Stimulated activated CD4-positive, alpha-beta T cell treated with anti-CD3 and anti-CD28 coated beads, Interleukin-4, amount 100 ng/mL, for 48 hours (primary cell): ENCODE measurements at places on chromosomes 12 and 14.

DNA sequence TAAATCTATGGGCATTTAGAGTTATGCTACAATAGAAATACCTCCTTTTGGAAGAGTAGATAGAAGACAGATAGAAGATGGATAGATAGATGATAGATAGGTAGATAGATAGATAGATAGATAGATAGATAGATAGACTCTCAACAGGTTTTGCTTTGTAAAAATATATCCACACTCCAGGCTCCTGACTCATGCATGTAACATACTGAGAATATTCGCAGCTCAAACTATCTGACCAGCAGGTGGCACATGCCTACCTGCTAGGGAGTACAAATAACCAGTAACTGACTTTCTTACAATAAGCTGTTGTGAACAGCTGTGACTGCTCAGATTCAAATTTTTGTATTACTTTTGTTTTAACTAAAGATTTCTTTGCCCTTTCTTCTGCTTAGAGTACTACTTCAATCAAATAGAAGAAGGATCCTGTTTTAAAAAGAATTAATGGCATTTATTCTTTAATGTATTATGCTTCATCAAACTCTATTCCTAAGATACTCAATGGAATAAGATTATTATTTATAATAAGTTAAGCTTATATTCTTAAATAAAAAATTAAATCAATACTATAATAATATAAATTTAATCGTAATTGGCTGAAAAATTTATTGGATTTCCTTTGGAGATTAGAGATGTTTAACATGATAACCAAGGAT lies 15.8 kb upstream of the CPNE8 start:
- peak; percentile 26 for DNase-seq

DNA sequence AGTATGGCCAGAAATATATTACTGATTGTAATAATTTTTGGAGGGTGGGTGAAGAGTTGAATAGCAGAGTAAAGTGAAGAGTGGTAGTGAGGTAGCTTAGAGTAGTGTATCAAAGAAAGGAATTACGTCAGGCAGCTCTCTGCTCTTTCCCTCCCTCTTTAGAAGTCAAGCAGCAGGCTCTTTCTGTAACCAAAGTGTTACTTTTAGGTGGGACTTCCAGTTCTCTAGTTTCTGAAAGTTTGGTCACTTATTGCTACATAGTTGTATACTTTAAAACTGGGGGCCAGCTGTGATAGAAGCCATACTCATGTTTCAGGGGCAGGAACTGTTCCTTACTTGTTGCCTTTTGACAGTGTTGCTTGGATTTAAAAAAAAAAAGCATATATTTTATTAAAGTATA lies 30.6 kb downstream of the ATF7IP start:
- no peak for DNase-seq

GRCh38 chr14:87892763-87893162 lies 100.2 kb downstream of the GALC start:
- DNase-seq: no peak

GRCh38 chr14:39576258-39576657 lies 144.0 kb upstream of the FBXO33 start:
- no peak for DNase-seq

DNA sequence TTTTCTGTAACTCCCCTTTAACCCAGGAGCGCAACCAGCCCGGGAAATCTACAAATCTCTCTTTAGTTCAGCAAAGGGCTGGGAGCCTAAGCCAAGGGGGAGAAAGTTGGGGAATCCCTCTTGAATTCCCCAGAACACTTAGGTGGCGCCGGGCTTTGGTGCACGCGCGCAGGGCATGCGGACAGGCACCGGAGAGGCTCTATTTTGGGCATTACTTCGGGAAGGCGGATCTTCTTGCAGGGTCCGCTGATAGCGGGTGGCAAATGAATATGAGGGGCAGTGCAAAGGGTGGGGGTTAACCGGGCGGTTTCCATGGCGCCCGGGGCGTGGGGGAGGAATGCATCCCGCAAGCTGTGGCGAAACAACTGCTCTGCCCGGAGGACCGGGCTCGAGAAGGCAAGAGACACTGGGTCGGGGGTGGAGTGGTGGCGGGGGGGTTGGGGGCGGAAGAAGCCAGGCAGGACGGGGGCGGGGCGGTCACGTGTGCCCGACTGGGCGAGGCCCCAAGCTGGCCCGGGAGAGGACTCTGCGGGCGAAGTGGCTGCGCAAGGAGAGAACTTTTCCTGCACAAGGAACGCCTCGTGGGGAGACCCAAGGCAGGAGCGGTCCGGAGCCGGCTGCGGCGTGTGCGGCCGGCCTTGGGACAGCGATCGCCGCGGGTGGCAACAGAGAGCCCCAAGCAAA lies at the start of gene FLVCR2:
FLVCR2 (plus strand) TSS at position 519 of the 684 bp plus-strand sequence. CDS start 353 bp downstream, outside the sequence.
- peak; percentile 38 for DNase-seq

DNA sequence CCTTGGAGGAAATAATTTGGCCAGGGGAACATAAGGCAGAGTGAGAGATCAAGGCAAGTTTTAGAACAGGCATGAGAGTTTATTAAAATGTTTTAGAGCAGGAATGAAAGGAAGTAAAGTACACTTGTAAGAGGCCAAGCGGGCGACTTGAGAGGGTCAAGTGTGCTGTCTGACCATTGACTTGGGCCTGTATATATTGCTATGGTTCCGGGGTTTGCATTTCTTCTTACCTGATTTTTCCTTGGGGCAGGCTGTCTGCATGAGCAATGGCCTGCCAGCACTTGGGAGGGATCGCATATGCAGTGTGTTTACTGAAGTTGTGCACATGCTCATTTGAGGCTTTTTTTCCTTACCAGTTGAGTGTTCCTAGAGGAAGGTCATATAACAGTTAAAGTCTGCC lies 214.8 kb downstream of the FUT8 start:
- DNase-seq: no peak

DNA sequence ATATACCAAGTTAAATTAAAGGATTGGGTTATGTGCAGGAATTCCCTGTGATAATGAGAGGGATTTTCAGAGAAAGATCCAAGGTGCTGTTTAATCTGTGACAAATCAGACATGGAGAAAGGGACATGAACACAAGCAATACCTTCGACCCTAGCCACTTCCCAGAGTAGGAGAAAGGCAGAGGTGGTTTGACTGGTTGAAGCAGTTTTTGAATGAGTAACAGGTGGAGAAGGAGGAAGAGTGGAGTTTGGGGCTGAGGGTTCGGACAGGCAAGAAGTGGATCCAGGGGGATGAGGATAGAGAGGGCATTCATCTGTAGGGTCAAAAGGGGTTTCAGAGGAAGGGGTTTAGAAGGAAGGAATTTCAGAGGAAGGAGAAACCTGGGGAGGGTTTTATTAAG lies 27.4 kb upstream of the A2M start:
- no peak for DNase-seq

- no peak for DNase-seq
Measured at GRCh38 chr14:94906577-94906976, 136.7 kb upstream of the GSC start.

DNA sequence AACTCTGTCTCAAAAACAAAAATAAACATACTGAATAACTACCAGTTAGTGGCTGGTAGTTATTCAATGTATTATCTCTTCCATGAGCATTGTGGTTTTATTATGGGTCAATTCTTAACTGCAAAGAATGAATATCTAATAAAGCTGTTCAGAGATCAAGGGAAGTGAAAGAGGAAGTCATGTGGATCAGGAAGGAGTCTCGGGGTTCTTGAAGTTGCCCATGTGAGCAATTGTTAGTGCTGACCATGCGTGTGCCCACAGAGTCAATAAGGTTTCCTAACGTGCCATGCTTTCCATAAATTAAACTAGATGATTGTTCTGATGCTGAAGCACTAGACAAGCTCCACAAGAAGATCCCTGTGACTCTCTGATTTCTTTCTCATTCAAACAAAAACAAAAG lies 136.5 kb upstream of the CPSF6 start:
- no peak for DNase-seq

DNA sequence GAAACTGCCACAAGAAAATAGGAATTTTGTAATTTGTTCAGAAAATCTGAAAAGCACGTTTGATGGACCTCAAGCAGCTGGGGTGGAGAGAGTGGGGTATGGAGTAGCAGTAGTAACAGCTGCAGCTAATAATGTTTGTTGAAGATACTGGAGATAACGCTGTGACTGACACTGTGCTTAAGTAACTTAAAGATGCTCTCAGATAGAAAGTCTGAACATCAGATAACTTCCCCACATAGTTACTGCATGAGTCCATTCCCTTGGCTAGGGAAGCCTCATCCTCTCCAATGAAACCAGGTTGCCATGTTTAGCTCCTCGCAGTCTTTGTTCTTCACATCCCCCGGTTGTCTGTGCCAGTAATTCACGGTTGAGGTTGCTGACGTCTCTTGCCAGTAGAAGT lies 24.9 kb downstream of the RMST start:
- no peak for DNase-seq

DNA sequence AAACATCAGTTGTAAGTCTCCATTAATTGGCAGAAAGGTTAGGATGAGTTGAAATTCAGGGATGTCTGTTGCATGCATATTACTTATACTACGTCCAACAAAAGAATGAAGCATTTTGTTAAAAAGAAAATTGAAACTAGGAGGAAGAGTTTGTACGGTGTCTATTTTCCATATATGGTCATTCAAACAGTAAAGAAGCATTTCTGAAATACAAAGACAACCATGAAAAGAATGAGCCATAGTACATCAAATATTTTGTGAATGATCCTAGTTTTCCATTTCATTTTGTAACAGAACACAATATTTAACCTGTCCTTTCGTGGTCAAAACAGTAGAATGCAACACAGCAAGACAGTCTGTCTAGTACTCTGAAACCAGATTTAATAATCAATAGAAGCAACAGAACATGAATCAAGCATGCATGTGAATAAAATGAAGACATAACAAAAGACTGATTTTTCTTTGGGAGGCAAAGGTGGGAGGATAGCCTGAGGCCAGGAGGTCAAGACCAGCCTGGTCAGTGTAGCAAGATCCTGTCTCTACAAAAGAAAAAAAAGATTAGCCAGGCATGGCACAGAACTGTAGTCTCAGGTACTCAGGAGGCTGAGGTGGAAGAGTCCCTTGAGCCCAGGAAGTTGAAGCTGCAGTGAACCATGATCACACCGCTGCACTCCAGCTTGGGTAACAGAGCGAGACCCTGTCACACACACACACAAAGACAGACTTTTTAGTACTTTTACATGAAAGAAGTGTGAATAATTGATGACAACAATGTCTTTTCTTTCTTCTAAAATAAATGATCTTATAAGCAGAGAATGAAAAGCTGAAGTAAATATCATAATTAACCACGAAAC lies 156.0 kb downstream of the LRIG3 start:
- no peak for DNase-seq

- DNase-seq: no peak
Measured at GRCh38 chr14:59215322-59215721, 26.9 kb downstream of the DAAM1 start.

GRCh38 chr12:9735601-9736000 lies 2.7 kb upstream of the CLECL1 start:
- no peak for DNase-seq

GRCh38 chr12:111248236-111249017 lies 120.5 kb downstream of the PHETA1 start:
- no peak for DNase-seq

- no peak for DNase-seq
Measured at GRCh38 chr12:102833687-102834441, 83.2 kb downstream of the PAH start.

GRCh38 chr12:108297895-108298760 lies 41.0 kb downstream of the CMKLR1 start:
- DNase-seq: no peak

- DNase-seq: no peak
Measured at GRCh38 chr12:52956987-52957386, 8.1 kb downstream of the KRT18 start.

DNA sequence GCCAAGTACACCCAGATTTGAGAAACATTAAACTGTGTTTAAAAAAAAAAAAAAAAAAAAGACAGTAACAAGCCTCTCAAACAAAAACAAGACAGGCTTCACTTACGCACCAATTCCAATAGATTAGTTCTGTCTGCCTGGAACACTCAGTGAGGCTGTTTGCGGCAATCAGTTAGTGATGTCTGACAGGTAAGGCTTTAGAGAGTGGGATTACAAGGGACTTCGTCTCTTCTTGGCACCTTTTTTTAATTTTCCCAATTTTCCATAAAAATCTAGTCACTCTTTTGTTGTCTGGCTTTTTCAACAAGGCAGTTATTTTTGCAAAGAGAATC lies 79.6 kb downstream of the NCOR2 start:
- no peak for DNase-seq

DNA sequence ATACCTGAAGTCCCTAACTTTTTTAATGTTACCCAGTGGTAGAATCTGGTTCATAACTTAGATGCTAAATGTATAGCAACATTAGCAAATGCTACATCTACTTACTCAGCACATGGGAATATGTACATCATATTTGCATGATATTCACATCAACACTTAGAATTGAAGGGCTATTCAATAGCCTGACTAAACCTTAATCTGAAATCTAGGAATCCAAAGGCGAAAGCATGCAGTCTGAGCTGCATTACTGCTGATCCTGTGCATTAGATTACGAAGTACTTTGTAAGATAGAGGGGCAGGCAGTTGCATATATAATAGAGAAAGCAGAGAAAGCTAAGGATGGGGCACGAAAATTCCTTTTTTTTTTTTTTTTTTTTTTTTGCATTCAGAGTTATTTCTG lies 40.4 kb downstream of the SLC38A4 start:
- no peak for DNase-seq

DNA sequence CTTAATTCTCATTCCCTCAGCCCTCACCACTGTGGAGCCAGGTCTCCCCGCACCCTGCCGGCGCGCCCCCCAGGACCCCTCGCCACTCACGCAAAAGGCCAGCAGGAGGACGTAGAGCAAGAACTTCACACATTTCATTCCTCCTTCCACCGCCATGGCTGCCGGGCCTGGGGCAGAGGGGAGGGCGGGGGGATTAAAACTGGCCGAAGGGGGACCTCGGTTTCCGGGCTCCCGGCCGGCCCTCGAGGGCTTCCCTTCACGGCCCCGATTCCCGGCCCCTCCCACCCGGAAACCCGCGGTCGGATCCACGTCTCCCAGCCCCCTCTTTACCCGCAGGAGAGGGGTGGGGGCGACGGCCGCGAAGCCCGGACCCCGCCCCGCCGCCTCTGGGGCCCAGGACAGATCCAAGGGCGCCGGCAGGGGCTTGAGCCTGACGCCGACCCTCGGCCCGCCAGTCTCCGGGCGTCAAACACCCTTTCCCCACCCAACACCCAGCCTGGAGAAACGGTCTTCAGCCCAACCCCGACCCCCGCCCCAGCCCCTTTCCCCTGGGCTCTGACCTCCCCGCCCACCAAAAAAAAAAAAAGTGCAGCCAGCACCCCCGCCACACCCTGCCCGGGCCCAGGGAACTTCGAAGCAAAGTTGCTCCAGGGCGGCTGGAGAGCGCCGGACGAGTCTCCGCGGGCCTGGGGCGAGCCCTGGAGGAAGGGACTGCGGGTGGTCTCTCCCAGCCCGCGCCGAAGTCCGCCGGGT lies 447 bp downstream of the CD63 start:
- DNase-seq: no peak

GRCh38 chr14:71115821-71116567 lies 208.7 kb downstream of the PCNX1 start:
- no peak for DNase-seq

DNA sequence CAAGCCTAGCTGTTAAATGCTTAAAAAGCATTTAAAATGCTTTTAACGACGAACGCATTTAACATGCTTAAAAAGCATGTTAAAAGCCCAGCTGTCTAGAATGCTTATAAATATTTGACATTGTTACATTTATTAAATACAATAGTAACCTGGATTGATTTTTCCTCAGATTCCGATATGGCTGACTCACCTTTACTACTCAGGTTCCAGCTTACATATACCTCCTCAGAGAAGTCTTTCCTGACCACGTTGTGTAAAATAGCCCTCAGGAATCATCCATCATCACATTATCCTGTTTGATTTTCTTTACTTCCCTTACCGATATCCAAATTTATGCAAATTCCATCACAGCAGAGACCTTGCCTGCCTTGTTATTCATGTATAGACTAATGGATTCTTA lies 51.4 kb downstream of the SLC41A2 start:
- DNase-seq: no peak

GRCh38 chr14:58109744-58110143 lies 42.3 kb downstream of the ARMH4 start:
- DNase-seq: no peak
